ENCODE measurements at places on chromosomes 13 and 19.

GRCh38 chr13:38135592-38135991 is 214.1 kb upstream of the UFM1 start:
- DNase-seq = no peak

- peak; percentile 73 for DNase-seq
Observed at GRCh38 chr19:39328046-39328705, 7.5 kb upstream of the LRFN1 start.

GRCh38 chr19:35955881-35956634 is 19.9 kb downstream of the LRFN3 start:
- no peak for DNase-seq

- DNase-seq = no peak
Observed at GRCh38 chr19:49684251-49684982, 5.0 kb upstream of the ADM5 start.

- DNase-seq = no peak
Observed at GRCh38 chr19:56660381-56661107, 11.0 kb downstream of the ZNF835 start.

DNA sequence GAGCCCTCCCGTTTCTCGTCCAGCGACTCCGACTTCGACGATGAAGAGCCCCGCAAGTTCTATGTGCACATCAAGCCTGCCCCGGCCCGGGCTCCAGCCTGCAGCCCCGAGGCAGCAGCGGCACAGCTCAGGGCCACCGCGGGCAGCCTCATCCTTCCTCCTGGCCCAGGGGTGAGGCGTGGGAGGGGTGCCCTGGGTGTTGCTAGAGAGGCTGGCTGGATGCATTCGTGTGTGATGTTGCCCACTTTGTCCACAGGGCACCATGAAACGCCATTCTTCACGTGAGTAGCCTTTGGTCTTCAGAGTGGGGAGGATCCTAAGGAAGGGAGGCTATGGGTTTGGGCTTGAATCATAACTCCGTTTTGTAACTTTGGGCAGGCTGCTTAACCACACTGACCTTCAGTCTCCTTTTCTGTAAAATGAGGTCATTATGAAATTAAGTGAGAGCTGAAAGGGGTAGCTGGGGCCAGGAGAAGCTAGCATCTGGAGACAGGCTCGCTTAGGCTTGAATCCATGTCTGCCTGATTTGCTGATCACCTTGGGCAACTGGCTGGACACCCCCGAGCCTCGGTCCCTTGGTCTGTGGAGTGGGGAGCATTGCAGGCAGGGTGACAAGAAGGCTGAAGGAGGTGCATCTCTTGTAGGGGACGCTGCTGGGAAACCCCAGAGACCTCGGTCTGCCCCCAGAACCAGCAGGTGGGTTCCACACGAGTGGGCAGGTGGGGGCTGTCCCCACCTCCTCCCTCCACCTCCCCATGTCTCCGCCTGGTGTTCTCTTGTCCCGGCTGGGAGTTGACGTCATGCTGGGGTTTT is 18.7 kb upstream of the B3GNT3 start:
- no peak for DNase-seq

DNA sequence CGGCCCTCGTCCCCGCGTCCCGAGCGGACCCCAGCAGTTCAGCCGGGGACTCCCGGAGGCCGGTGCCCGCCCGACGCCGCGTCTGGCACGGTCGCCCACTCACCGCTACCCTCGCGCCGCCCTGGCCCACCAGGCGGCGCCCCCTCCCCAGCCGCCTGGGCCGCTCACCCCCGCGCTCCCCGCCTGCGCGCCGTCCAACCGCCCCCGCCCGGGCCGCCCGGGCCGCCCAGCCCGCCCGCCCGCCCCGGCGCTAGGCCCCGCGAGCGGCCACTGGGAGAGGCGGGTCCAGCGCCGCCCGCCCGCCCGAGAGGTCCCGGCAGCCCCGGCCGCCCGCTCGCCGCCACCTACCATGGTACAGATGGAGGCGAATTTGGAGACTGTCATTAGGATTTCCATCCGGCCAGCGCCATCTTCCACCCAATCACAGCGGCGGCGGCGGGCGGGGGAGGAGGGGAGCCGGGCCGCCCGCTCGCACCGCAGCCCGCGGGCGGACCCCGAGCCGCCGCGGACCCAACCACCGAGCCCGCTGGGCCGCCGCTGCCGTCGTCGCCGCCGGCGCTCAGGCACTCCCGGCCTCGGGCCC is at the start of gene USP12:
USP12 (minus strand) TSS at position 568 of the 583 bp plus-strand sequence; CDS start at position 396, 172 bp downstream.
- DNase-seq = peak; percentile 13

DNA sequence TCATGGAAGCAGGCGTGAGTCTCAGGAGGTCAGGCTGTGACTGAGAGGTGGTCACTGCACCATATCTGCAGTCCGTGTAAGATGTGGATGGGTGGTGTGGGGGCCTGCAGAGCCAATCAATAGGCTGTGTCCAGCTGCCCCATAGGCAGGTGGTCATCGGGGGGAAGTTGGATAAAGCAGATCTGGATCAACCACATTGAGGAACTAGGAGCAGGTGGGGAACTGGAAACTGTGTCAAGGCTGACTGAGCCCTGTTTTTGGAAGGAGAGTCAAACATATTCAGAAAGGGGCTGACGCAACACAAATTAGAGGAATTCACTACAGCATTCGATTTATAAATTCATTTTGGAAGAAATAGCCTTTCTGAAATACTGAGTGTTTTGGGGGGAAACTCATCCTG is 15.0 kb downstream of the CLEC4M start:
- DNase-seq = no peak

DNA sequence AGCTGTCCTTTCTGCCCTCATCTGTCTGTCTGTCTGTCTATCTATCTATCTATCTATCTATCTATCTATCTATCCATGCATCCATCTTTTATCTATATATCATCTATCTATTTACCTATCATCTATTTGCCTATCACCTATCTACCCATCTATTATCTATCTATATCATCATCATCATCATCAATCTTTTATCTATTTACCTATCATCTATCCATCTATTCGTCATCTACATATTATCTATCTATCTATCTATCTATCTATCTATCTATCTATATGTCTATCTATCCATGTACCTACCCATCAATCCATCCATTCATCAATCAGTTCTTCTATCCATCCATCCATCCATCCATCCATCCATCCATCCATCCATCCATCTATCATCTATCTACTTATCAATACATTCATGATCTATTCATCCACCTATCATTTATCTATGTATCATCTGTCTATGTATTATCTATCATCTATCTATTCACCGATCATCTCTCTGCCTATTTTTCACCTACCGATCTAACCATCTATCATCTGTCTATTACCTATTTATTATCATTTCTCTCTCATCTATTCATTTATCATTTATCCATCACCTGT is 49.2 kb upstream of the ADGRE1 start:
- no peak for DNase-seq

DNA sequence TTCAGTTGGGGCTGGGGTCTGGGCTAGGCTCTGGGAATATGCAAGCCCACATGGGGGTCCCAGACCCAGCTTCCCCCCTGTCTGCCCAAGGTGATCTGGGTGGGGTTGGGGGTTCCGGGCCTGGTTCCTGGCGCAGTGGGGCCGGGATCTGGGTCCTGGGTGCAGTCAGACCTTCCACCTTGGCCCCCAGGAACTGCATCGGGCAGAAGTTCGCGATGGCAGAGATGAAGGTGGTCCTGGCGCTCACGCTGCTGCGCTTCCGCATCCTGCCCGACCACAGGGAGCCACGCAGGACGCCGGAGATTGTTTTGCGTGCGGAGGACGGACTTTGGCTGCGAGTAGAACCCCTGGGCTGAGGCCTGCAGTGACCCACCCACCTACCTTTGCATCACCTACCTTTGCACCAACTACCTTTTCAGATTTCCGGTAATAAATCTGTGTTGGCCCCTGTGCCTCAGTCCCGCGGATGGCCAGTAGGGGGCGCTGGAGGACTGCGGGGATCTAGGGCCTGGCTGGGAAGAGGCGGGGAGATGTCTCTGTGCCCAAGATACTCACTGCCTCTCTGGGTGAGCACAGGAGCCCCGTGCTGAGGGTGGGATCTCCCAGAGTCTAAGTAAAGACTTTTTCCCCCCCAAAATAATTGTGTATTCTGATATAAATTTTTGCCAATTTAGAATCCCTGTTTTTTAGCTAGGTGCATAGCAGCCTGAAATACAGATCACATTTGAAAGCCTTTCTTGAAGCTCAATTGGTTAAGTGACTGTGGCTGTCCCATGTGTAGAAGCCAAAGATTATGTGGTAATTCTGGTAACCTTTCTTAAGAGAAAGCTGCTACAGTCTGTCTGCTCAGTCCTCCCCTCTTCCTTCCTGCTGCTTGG is 11.5 kb upstream of the CYP4F3 start:
- DNase-seq = peak; percentile 22
